ENCODE measurements at places on chromosomes 3 and 15.

DNA sequence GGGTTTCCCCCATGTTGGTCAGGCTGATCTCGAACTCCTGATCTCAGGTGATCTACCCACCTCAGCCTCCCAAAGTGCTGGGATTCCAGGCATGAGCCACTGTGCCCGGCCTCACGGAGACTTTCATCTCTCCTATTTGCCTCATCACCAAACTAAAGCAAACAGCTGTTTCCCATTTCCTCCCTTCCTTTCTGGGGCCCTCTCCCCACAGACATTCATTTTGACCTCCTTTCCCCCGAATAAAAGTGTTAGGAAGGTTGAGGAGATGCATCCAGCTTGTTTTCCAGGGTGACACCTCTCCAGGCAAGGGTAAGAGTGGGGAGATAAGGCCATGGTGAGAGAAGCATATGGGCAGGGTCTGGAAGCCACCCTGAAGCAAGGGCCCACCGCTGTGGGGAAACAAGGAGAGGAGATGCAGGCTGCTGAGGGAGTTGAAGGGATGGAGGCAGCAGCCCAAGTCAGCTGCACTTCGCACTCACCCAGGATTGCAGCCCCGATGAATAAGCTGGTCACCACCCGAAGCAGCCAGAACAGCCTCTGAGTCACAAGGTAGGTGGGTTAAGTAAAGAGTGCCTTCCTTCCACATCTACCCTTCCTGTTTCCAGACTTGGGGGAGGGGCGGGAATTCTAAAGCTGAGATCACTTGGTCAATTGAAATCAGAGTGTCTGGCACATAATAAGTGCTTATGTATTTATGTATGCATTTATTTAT is 7.7 kb downstream of the DUOXA2 start:
- peak; percentile 90 for DNase-seq

DNA sequence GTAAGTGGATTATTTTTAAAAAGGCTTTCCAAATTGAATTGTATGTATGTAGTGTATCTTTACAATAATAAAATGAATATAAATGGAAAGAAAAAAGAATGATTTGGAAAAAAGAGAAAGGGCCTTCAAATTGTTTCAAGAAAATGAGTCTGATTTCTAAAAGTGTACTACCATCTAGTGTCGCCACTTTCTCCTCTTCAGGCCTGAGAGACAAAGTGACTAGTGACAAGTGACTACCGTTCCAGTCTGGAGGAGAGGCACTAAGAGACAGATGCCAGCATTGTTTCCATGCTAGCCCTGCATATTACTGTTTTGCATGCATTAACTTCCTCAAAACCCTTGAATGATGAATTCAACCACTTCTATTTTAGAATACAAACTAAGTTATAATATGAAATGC is 39.3 kb downstream of the P3H2 start:
- DNase-seq = no peak

GRCh38 chr3:179415377-179415776 is 35.9 kb downstream of the GNB4 start:
- no peak for DNase-seq

DNA sequence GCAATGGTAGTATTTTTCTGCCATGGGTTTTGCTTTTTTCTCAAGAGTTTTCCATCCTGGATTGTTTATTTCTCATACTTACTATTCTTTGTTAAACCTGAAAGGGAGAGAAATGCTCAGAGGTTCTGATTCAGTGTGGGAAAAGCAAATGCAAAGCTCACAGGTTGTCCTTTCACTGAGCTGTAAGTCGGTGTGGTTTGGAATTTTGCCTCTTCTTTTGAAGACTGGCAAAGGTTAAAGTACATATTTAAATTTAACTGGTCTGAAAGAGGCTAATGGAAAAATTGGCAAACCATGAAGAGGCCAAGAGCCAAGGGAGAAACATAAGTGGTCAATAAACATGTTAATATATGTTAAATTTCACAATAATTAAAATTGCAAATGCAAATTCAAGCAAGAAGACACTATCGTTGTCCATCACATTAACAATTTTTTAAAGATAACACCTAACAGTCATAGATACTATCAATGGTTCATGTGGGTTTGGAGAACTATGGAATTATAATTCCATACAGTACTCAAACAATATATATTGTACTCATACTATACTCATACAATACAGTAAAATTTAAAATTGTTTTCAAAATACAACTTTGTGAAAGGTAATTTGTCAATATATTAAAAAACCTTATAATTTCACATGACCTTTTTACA is 246.8 kb upstream of the STT3B start:
- DNase-seq = no peak

DNA sequence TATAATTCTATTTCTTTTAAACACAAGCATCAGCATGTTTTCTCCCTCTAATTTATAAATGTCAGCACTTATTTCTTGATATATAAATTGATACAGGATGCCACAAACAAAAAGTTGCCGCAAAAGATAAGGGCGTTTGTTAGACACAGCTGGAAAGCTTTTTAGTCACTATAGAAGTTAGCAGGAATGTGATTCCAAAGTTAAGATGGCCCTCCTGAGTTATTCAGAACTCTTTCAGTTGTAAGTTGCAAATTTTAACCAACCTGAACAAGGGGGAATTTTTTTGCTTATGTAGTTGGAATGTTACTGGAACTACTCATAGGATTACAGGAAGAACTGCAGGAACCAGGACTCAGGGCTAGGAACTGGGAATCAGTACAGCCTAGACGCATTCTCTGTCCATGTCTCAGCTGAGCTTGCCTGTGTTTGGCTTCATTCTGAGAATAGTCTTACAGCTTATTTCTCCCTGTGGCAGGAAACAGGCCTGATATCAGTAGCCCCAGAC is 166.3 kb downstream of the VGLL4 start:
- DNase-seq = peak; percentile 90

- DNase-seq = no peak
Observed at GRCh38 chr3:33648793-33649192, 69.3 kb downstream of the CLASP2 start.

GRCh38 chr3:73582535-73582934 is 42.2 kb downstream of the PDZRN3 start:
- DNase-seq = no peak

DNA sequence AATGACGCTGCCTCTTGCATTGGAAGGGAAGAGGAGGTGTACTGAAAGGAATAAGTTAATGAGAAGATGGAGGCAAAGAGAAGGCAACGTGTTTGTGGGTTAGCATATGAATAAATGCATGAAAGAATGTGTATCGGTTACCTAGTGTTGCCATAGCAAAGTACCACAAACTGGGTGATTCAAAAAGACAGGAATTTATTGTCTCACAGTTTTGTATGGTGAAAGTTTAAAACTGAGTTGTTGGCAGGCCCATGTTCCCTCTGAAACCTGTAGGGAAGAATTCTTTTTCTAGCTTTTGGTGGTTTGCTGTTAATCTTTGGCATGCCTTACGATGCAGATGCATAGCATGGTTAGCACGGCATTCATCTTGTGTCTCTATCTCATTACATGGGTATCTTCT is 729.9 kb downstream of the MECOM start:
- DNase-seq = peak; percentile 3

DNA sequence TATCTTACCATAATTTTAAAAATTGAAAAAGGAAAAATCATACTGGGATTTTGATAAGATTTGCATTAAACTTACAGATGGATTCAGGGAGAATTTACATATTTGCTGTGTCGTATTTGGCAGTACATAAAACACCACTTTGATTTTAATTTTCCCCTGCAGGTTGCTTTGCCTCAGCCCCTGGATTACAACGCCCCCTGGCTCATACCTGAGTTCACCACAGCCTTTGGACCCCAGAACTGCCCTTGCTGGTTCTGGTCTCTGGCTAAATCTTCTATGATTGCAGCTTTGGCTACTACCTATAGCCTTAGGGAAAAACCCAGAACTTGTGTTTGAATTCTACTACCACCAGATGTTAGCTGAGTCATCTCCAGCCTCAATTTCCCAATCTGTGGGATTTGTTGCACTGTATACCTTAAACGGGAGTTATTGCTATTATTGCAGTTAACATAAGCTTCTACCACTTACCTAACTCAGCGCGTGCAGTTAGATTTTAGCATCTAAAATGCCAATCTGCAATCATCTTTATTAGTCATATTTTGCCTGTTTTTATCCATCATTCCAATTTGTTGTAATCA is 315.7 kb upstream of the GADL1 start:
- DNase-seq = no peak

- peak; percentile 97 for DNase-seq
Observed at GRCh38 chr15:70121624-70122302, 24.0 kb upstream of the TLE3 start.

- DNase-seq = no peak
Observed at GRCh38 chr15:51185213-51186159, 90.8 kb upstream of the TNFAIP8L3 start.

- peak; percentile 32 for DNase-seq
Observed at GRCh38 chr3:46496746-46497555, 825 bp upstream of the RTP3 start.

DNA sequence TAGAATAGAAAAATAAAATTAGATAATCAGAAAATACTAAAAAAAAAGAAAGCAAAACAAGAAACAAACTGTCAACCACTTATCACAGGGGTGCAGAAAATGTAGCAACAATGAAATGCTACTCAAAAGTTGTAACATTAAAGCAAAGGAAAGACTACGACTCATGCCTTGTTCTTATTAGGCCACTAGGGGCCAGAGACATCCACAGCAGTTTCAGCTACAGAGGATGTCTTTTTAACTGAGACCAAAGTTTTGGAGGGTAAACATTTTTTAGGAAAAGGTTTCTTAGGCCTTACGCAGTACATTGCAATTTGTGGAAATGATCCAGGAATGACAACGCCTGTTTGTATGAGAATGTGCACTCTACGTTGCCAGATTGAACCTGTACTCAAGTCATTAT is 15.4 kb upstream of the CADM2 start:
- no peak for DNase-seq

GRCh38 chr3:78004571-78004970 is 964.7 kb downstream of the ROBO2 start:
- DNase-seq = no peak

DNA sequence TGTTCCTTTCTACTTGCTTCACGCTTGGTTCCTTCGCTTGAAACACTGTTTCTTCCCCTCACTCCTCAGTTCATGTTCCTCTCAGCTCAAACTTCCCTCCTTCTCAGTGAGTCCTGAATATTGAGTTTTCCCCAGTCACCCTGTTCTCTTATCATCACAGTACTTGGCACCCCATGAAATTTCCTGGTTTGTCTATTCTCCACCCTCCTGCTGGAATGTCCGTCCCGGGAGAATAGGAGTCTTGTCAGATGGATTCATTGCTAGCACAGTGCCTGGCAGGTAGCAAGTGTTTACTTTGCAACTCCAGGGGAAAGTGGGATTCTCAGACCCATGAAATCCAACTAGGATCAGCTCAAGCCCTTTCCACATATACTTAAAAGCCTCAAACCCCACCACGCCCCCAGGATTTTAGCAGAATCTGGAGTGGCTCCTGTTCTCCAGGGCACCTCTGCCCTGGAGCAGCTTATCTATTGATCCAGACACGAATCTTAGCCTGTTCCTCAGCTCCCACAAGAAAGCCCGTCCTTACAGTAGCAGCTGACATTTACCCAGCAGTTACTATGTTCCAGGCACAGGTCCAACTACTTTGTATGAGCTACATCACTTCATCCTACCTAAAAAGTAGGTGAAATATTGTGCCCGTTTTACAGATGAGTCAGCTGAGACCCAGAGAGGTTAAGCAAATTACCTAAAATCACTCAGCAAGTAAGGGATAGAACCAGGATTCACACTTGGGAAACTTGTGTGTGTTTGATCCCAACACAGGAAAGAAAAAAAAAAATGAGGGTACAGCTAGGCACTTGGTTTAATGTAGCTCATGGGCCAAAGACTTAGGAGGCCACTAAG is 36.8 kb upstream of the MAP3K13 start:
- no peak for DNase-seq

- DNase-seq = peak; percentile 98
Observed at GRCh38 chr3:110521019-110521418, 550.6 kb upstream of the NECTIN3 start.

DNA sequence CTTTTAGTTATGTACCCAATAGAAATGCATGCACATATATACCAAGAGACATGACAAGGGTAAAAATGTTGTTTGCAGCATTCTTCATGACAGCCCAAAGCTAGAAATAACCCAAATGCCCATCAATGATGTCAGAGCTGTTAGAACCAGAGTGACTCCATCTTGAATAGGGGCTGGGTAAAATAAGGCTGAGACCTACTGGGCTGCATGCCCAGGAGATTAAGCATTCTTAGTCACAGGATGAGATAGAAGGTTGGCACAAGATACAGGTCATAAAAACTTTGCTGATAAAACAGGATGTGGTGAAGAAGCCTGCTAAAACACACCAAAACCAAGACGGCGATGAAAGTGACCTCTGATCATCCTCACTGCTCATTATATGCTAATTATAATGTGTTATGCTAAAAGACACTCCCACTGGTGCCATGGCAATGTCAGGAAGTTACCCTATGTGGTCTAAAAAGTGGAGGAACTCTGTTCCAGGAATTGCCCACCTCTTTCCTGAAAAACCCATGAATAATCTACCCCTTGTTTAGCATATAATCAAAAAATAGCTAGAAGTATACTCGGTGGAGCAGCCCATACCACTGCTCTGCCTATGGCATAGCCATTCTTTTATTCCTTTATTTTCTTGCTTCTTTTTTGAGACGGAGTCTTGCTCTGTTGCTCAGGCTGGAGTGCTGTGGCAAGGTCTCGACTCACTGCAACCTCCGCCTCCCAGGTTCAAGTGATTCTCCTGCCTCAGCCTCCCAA is 32.9 kb downstream of the ZBTB11 start:
- peak; percentile 71 for DNase-seq

GRCh38 chr15:58924327-58924726 is 9.2 kb downstream of the SLTM start:
- peak; percentile 71 for DNase-seq

DNA sequence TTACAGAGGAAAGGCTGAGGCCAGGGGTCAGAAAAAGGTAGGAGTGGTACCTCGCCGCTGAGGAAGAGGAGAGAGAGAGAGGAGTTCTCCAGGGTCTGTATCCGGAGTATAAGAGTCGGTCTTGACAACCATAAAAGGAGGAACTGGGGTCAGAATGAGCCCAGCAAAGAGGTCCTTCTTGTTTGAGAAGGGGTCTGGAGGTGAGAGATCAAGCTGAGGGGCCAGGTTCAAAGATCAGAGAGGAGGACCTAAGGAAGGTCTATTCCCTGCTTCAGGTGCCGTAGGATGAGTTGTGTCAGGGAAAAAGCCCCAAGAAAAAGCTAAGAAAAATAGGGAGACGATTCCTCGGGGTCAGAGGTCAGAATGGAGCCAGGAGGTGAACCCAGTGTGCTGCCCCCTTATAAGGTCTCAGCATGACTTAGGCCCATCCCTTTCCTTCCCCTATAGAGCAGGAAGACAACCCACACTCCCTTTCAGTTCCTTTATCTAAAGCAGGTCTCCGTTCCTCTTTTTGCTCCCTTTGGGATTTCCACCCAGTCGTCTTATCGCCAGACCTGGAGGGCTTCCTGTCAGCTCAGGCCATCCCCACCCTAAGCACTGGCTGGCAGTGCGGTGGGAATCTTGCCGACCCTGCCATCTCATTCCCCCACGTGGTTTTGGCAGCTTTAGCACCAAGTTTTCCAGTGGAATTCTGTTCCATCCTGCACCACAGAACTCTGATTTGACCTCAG is 651 bp downstream of the MTMR14 start:
- no peak for DNase-seq

- no peak for DNase-seq
Observed at GRCh38 chr3:5699811-5700210, 512.3 kb downstream of the EDEM1 start.

- no peak for DNase-seq
Observed at GRCh38 chr15:100714749-100715342, 112.5 kb downstream of the ASB7 start.

Data from cardiac fibroblast (primary cell).